ENCODE measurements at places on chromosomes 3 and 15. TPM values are rescaled to one million over a fixed set of nuclear protein-coding genes. Genes with fewer than 3 reads are reported as not detected.

GRCh38 chr15:81275711-81276392, 48.1 kb downstream of the STARD5 start:
- DNase-seq = no peak

DNA sequence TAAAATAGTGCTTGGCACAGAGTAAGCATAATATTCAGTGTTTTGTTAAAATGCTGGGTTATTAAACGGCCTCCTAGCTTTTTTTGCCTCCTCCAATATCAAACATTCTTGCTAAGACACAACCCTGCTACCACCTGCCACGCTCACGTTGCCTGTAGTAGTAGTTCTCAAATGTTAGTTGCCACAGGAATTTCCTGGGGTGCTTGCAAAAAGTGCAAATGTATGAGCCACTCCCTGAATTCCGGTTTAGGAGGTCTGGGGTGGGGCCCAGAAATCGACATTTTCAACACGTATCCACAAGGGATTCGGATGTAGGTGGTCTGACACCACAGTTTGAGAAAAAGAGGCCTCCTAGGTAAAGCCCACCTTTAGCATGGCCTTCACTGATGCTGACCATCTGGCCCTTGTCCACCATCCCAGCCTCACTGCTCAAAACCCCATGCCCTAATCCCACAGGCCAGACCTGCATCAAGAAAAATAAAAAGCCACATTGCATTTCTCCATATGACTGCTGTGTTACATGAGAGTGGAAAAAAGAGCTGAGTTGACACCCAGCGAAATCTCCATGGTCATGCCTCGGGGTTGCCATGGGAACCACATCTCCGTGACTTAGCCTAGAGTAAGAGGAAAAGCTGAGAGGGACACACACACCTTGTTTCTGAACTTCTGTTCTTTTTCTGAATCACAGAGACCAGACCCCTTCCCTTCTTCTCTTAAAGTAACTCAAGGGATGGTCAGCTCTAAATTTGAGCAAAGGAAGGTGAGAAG, 116.4 kb upstream of the HES1 start:
- DNase-seq = no peak

DNA sequence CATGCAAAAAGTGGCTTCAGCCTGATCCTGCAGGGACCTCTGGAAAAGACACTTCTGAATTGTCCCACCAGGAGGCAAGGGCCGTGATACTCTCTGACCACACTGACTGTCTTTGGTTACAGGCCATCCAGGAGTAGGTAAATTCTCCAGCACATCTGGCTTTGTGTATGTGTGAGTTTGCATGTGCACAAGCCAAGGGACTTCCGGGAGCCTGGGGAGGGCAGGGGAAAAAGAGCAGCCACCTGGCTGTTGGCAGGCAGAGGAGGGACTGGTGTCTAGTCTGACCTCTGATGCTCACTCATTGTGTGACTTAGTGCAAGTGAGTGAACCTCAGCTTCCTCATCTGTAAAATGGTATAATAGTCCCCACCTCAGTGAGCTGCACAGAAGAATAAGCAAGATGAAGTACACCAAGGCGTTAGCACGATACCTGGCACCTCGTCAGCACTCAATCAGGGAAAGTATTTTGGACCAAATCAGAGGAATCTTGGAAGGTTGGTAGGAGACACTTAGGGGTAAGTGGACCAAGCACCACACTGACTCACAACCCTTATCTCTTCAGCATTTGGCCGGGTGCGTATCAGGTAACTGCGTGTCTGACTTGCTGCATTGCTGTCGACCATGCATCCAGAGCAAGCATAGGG, 19.1 kb downstream of the KLHL6 start:
- DNase-seq = no peak

GRCh38 chr3:187946163-187946691, 201.0 kb upstream of the BCL6 start:
- no peak for DNase-seq

DNA sequence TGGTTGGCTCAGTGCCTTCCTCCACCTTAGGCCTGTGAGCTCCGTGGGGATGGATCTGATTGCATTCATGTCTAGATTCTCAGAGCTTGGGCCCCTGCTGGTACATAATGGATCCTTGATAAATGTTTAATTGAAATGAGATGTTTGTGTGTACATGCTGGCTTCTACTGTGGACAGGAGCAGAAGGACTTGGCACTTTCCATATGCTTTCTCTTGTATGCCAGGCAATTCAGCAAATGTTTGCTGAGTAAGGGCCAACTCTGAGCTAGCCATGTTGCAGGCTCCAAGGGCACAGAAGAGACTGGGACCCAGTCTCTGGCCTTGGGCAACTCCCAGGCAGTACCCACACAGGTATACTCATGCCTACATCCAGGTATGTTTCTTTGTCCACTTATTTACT, 67.0 kb downstream of the RAB11A start:
- DNase-seq = no peak

GRCh38 chr3:4079339-4080195, 223.6 kb upstream of the SETMAR start:
- DNase-seq = no peak

DNA sequence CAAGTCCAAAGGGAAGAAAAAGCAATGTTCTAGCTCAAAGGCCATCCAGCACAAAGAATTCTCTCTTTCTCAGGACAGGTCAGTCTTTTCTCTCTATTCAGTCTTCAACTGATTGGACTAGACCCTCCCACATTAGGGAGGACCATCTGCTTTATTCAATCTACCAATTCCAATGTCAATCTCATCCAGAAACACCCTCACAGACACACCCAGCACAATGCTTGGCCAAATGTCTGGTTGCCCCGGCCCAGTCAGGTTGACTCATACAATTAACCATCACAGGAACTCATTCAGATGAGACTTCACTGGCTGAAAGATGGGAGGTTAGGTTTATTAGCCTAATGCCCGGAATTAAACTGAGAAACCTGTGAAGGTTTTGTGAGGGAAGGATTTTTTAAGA, 32.4 kb downstream of the ACAN start:
- DNase-seq = no peak

GRCh38 chr3:42096796-42097565, 5.8 kb downstream of the TRAK1 start:
- DNase-seq = no peak

GRCh38 chr3:12831301-12831866, 10.0 kb downstream of the RPL32 start:
- no peak for DNase-seq

DNA sequence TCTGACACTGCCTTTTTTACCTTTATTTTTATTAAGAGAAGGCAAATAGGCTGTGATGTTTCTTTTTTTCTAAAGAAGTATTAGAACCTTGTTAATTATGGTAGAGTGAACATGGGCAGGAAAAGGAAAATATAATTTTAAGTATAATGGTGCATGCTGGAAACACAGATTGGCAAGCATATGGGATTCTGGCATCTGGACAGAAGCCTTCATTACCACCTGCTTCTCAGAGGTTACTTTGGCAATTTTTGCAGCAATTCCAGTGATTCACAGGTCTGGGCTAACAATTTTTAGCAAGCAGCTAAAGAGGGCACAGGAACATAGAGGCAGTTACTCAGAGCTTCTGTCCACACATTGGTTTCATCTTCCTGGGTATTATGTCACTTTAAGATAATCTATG, 258.3 kb downstream of the DIPK2A start:
- no peak for DNase-seq

DNA sequence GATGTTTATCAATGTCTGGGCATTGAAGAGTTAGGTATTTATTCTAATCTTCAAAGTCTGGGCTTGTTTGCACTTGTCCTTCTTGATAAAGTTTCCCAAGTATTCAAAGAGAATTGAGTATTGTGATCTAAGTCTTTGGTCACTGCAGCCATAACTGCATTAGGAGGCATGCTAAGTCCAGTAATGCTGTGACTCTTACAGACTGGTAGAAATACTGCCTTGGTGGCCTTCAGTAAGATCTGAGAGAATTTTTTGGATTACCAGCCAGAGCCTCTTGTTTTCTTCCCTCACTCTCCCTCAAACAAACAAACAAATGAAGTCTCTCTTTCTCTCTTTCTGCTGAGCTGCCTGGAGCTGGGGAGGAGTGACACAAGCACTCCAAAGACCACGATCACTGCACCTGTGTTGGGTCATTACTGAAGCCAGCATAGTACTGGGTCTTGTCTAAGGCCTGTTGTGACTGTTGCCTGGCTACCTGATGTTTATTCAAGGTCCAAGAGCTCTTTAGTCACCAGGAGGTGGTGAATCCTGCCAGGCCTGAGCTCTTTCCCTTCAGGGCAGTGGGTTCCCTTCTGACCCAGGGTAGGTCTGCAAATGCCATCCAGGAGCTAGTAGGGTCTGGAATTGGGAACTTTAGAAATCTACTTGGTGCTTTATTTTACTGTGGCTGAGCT, 14.8 kb upstream of the RBP2 start:
- DNase-seq = no peak

DNA sequence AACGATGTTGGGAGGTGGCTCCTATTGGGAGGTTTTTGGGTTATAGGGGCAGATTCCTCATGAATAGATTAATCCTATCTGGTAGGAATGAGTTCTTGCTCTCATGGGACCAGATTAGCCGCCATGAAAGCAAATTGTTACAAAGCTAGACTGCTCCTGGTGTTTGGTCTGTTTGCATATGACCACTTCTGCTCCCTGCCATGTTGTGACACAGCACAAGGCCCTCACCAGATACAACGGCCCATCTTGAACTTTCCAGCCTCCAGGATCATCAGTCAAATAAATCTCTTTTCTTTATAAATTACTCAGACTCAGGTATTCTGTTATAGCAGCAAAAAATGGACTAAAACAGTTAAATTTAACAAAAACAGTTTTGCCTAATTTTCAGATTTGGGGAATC, 34.4 kb downstream of the TRIM42 start:
- no peak for DNase-seq

GRCh38 chr15:27086149-27086548, 115.2 kb downstream of the GABRG3 start:
- DNase-seq = no peak

DNA sequence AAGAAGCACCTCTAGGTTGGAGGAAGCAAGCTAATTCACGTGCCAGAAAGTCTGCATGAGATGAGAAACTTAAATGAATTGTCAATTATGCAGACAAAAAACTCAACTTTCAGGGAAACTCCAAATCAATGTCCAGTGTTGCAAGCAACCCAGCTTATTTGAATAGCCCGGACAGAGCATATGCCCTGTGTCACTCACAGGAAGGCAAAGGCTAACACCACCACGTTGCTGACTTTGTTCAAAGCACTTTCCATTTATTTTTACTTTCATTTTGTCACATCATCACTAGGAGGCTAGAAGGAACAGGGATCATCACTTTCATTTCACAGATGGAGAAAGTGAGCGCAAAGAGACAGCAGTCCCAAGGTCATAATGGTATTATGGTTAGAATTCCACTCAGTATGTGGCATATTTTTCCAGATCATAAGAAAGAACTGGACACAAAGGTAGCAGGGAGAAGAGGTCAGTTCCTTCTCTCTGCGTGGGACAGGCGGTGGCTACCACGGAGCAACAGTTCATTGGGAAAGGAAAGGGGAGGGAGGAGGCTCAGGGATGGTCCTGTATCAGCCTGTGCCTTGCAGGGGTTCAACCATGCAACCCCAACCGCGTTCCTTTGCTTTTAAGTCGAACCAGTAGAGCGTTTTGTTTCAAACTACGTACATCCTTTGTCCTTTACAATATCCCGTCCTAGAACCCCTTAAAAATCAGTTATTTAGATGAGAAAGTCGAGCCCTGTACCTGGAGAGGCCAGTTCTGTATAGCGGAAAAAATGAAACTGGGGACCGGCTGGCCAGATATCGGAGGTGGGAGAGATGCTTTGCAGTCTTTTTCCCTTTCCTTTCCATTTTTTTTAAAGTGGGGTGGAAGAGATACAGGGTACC, 1.1 kb downstream of the HEG1 start:
- DNase-seq = peak; percentile 65

DNA sequence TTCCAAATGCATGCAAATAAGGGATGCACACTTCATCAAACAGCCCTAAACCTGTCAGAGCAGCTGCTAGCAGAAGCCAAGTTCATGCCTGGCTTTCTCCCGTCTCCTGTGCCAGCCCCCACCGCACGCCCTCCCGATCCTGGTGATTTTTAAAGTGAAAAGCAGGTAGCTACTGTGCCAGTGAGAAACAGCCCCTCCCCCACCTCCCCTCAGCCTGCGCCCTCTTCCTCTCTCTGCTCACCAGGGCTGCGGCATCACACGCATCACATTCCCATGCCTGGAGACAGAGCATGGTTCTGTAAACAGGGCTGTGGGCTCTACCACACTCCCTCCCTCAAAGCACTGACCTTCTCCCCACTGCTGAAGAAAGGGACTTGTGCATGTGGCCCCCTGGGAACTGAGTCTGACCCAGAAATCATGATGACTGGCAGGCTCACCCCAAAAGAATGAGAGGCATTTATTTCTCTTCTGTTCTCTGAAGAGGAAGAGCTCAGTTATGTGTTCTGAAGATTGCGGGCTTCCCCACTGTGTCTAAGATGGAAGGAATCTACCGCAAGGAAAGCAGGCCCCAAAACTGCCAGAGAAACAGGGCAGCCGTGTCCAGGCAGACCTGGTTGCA, 14.5 kb upstream of the SLC6A1 start:
- DNase-seq = no peak

GRCh38 chr15:51097553-51098330, 3.0 kb upstream of the TNFAIP8L3 start:
- no peak for DNase-seq

DNA sequence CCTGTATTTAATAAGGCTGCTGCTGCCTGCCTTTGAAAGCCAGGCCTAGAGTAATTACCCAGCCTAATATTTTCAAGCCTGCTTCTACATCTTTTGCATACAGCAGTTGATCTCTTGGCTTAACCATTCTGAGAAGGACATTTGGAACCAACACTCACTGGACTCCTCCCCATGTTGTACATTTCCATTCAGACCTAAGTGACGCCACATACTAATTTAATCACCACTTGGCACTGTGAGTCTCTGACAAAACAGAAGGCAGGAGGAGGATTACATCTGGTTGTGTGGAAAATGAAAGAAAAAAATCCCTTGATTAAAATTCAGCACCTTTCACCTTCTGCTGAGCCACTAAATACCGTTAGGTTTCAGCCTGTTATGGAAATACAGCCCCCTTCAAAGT, 102.2 kb upstream of the ARRDC4 start:
- no peak for DNase-seq

DNA sequence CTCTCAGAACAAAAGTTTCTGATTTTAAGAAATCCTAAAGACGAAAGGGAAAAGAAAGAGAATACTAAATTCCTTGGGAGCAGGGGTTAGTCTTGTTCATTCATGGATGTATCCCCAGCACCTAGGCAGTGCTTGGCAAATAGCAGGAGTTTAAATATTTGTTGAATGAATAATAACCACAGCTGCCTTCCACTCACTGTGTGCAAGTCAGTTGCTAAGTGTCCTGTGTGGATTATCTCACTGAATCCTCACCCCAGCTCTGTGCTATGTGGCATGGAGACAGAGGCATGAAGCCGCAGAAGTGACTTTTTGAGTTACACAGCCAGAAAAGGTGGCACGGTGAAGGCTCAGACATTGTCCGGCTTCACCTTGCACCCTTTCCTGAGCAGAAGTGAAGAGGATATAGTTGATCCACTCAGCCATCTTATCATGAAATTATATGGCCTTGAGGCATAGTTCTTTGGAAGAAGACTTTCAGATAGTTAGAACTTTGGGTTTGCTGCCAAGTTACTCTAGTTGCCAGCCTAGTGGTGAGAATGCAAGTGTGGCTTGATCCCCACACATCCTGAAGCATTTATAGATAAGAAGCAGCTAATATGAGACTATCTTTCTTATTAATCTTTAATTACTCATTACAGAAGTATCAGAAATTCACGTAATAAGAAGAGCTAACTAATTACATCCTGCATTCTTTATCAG, 355.5 kb downstream of the LRTM1 start:
- DNase-seq = no peak

The CCRL2 gene
- 8.8 TPM for total RNA-seq

The RTP3 gene
- not detected for total RNA-seq

The SH3BP5 gene
- total RNA-seq = 108 TPM

The GOLGA6L9 gene
- 0.84 TPM for total RNA-seq

All from mesenteric fat pad (tissue), 1 donor.